ENCODE measurements at places on chromosomes 16 and 17.
A peak's percentile ranks its signal among the peaks of the same experiment; 100 is the strongest.

DNA sequence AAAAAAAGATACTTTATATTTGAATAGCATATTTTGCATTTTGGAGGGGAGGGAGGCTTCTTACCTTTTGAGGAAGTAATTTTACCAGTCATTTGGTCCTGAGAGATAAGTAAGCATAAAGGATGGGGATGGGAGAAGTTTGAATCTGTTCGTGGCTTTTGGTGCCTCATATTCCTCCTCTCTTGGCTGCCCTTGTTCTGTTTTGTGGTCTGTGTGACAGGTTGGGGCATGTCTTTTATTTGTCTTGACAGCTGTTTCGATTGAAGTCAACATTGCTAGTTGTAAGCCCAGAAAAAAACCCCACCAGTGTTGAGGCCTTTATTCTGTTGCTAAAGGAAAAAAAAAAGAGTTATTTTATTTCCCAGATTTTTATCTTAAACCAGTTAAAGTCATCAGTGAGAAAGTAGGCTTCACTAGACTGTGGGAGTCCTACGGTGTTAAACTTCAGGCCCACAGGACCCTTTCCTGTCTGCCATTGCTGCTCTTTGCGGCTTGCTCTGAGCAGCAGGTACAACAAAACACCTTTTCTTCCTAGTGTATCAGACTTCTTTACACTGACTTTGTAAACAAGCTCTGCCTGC is 11.4 kb downstream of the SLC7A6 start:
- no peak for DNase-seq

DNA sequence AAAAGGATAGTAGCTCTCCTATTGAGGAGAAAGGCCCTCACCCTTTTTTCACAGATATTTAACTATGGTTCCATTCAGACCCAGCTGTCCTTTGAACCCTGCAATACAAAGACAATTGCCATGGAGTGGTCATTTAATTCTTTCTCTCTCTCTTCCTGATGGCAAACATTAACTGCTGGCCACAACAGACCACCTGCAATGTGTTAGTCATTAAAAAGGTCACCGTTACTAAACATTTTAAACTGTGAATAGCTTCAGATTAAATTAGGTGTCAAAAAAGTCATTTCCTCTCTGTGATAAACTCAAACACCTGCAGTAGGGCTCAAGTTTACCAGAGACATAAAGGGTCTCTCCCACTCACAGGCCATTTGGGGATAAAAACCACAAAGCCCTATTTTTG is 697.2 kb downstream of the TOX3 start:
- DNase-seq = no peak

- no peak for DNase-seq
Observed at GRCh38 chr16:72658888-72659717, 388.8 kb downstream of the ZFHX3 start.

GRCh38 chr16:87395181-87395842 is 3.2 kb downstream of the MAP1LC3B start:
- DNase-seq = no peak

DNA sequence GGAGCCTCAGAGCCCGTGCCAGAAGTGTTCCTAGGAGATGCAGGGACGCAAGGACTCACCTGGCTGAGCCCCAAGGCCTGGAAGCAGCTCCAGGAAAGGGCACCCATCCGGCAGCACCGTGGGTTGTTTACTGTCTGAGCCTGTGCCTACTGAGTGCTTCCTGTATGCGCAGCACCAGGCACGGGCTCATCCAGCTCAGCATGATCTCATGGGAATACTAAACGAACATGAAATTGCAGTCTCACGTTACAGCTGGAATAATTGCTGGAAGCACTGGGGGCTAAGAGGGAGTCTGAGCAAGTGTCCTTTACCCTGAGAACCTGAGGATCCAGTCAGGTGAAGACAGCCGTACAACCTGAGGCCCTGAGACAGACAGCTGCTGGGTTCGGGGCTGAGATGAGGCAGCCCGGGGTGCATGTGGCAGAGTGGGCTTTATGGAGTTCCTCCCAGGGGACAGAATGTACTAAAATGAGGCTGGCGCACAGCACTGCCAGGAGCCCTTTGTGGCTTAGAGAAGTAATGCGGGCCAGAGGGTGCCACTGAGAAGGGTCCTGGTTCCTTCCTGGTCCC is 5.4 kb downstream of the CTRL start:
- DNase-seq = no peak

GRCh38 chr16:78628461-78629045 is 529.1 kb downstream of the WWOX start:
- no peak for DNase-seq

- no peak for DNase-seq
Observed at GRCh38 chr16:10967986-10968385, 23.6 kb downstream of the CLEC16A start.

DNA sequence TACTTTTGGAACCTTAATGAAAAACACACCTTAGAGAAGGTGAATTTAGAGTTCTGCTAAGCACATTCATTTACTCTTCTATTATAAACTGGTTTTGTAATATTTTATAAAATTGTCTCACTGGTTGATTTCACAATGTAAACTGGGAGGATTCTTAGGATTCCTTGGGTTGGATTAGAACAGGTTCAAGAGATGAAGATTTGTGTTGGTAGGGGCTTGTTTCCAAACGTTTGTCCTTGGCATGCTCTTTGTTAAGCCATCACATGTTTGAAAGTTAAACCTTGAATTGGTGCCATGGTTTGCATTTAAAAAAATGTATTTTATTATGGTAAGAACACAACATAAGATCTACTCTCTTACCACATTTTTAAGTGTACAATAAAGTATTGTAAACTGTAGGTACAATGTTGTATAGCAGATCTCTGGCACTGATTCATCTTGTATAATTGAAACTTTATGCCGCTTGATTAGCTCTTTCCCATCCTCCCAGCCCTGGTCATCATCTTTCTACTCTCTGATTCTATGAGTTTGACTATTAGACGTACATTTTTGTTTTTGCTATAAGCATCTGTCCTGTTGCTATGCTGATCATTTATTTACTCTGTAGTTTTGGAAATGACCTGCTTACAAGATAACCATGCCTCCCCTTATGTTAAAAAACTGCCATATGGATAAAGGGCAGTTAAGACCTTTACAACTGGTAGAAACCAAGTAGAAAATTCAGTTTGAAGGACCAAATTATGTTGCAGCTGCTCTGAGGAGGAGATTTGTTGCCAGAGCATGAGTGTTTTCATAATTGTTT is 9.6 kb downstream of the FTO start:
- DNase-seq = no peak

DNA sequence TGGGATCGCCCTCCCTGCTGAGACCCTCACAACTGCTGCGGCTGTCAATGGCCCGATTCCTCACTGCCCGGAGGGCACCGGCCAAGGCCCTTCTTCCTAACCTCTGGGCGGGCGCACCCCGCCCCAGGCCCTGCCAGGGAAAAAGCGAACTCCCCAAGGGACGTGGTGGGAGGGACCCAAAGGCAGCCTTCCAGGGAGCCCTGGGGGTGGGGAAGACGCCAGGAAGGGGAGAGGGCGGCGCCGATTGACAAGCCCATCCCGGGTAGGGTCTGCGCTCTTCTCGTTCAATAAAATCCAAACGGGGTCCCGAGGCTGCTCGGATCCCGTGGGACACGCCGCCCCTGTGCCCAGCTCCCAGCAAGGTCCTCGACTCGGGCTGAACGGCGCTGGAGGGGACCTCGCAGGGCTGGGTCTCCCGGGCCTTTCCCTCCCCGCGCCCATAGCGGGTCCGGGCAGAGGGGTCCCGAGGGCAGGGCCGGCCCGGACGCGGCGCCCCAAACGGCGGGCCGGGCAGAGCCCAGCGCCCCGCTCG is 416 bp downstream of the KIFC3 start:
- DNase-seq = no peak

DNA sequence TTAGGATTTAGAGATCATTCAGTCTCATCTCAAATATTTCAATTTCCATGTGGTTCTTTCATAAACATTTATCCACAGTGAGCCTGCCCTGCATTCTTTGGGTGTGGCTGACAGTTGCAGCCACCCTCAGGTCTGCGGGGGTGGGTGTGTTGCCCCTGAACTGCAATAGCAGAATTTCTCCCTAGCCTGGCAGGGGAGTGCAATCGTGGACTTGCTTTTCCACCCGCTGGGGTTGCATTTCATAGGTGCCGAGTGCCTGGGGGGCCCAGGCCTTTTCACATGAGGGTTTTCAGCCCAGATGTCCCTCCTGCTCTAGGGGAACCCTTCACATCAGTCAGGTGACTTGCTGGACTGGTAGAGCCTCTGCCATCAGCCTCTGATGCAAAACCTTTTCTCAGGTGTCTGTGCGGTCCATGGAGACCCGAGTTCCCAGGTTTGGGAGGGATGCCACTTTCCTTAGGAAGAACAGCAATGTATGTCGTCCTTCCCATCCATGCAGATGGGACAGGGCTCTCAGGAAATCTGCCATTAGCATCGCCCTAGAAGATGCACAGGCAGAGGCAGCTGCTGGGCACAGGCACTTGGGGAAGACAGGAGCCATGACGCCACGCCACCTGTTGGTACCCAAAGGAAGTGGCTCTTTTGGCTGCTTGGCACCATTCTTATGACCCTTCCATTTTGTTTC is 2.4 kb upstream of the USP36 start:
- DNase-seq = peak; percentile 45

DNA sequence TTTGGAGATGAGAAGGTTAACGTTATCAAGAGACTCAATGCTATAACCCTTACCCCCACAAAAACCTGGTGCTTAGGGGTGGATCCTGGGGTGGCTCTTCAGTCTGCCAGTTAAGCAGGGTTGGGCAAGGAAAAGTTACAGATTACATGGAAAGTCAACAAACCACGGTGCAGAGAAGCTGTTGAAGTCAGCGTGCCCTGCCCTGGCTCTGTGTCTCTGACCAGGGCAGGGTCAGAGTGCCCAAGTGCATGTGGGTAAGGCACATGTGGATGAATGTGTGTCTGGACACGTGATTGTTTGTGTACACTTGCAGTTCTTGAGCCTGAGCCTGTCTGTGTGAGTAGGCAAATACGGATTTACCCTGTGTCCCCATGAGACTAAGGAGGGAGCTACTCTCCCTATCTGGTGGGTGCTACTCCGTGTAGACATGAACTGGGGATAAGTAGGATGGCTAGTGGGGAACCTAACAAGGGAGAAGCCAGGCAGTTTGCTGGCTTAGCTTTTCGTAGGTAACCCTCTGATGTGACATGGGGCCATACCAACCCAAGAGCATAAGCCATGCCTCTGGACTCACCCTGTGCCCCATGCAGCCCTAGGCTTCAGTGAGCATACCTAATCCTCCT is 5.5 kb downstream of the IGFBP4 start:
- DNase-seq = no peak

DNA sequence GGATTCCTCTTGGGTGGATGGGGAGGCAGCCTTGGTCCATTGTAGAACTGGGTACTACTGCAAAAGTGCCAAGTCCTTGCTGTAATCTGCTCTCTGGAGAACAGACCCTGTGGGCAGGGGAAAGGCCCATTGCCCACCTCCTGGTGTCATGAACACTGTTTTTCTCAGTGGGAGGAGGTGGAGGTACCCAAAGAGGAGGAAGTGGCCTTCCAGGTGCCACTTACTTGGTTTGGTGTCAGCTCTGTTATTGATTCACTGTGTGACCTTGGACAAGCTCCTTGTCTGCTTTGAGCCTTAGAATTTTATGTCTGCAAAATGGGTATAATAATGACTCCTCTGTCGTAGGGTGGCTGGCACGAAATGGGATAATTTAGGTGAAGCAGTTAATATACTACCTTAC is 55.8 kb downstream of the PLCG2 start:
- no peak for DNase-seq

DNA sequence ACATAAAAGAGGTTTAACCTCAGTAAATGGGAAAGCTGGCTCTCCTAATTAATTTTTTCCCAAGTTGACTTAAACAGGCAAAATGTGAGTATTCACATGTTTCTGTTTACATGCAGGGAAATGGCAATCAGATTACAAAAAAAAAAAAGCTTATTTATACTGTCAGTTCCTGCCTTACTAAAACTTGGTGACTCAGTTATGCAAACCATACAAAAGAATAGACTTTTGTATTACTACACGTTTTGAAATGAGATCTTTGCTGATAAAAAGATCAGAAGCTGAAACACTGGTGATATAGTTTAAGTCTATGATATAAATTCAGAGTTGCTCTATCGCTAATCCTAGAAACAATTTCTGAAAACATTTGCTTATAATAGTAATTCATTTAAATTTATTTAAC is 9.4 kb upstream of the KCNJ2 start:
- DNase-seq = no peak

GRCh38 chr16:11698271-11698689 is 30.0 kb downstream of the SNN start:
- DNase-seq = no peak

DNA sequence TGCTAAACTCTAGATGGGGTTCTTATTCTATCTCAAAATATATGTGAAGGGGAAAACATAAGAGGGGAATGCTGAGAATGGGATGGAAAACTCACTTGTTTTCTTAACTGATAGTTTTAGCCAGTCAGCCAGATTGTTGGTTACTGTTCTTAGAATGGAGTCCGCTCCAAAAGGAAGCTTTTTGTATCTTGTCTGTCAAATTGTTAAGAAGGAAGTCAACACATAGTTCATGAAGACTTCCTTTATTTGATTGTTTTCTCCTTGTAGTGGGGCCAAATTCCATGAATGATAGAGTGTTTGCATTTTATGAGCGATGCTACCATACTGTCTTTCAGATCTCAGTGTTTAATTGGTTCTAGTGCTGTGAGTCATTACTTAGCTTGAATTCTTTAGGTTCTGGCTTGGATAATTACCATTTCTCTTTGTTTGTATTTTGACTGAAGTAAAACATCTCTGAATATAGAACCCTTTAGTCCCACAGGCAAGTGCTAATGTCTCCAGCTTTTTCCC is 98.3 kb upstream of the GOT2 start:
- no peak for DNase-seq

DNA sequence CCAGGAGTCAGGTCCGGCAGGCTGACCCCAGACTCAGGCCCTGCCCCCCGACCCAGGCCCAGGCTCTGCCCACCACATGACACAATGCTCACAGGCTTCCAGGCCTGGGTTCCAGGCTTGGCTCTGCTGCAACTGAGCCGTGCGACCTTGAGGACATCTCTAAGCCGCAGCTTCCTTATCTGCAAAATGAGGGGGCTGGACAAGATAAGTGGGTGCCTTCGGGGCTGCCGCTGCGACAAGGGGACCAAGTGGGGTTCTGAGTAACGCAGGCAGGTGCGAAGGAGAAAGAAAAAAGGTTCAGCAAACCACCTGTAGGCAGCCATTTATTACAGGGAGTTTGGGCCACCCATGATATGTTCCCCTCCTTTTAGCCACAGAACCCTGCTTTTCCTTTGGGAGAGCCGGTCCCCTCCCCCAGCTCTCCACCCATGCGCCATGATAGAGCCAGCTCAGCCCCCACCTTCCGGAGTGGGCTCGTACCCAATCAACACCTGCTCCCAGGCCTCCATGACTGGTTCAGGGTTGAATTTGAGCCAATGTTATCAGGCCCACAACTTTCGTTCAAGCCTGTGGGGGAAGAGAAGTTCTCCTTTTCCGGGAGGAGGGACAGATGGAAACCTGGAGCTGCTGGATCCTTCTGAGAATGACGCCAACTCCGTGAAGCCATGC is 38.2 kb downstream of the RTN4RL1 start:
- no peak for DNase-seq

Measured in activated naive CD4-positive, alpha-beta T cell (primary cell).